Right ventricle myocardium inferior (tissue), 1 donor: ENCODE measurements at places on chromosomes 11 and 22. TPM values are rescaled to one million over a fixed set of nuclear protein-coding genes. Genes with fewer than 3 reads are reported as not detected.
A peak's percentile ranks its signal among the peaks of the same experiment; 100 is the strongest.

DNA sequence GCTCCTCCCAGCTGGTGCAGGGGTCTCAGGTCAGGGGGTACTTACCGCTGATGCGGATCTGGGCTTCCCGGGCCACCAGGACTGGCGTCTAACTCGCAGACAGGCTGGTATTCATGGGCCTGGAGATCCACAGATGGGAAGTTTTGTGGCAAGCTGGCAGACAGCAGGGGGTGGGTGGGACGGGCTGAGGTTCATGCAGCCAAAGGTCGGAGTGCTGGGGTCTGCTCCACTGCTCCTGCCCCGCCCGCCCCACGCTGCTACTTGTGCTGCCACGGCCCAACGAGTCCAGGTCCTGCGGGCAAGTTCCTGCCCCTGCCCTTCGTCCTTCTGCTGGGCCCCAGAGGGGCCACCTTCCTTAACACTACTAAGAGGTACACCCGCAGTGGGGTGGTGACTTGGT is 3.1 kb downstream of the ACY3 start:
- DNase-seq: peak; percentile 60

Gene DENND6B
- 1.7 TPM for total RNA-seq

GRCh38 chr11:26578998-26579661 is 7.1 kb upstream of the MUC15 start:
- DNase-seq: no peak

- DNase-seq: peak; percentile 67
These were observed 72.9 kb upstream of the LMO1 start for GRCh38 chr11:8336356-8337129.

GRCh38 chr11:1181853-1182535 is 24.2 kb downstream of the MUC5AC start:
- DNase-seq: peak; percentile 59

DNA sequence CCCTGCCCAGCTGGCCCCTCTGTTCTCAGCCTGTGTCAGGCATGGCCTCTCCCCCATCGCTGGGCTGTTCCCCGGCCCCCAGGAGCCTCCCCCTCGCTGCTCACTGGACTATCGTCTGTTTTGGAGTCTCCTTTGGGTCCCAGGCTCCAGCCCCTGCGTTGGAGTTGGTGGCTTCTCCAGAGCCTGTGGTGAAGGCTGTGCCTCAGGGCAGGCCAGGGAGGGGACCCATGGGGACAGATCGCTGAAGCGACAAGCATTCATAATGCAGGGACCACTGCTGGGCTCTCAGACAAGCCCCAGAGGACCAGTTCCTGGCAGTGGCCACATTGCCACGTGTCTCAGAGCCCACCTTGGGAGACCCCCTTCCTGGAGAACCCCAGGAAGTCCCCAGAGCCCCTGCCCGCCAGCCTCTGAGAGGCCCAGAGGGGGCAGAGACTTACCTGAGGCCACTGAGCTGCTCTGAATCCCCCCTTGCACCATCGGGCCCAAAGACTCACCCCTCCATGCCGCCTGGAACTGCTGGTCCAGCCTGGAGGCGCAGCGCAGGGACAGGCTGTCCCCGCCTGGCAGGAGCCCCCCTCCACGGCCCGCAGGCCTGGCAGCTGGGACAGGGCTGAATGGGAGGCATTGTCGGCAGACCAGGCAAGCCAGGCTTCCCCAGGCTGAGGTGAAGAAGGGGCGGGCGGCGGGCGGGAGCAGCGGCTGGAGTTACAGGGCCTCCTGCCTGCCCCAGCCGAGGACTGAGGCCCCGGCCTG is at the start of gene CHADL:
Gene CHADL (minus strand): TSS at position 555 of the 756 bp plus-strand sequence. CDS start 50 bp downstream, at position 505.
- no peak for DNase-seq

Gene MS4A7
- total RNA-seq: 14.5 TPM

- no peak for DNase-seq
These were observed 5.3 kb downstream of the CABP2 start for GRCh38 chr11:67517784-67518552.

Gene C1QTNF4
- total RNA-seq: 0.24 TPM

DNA sequence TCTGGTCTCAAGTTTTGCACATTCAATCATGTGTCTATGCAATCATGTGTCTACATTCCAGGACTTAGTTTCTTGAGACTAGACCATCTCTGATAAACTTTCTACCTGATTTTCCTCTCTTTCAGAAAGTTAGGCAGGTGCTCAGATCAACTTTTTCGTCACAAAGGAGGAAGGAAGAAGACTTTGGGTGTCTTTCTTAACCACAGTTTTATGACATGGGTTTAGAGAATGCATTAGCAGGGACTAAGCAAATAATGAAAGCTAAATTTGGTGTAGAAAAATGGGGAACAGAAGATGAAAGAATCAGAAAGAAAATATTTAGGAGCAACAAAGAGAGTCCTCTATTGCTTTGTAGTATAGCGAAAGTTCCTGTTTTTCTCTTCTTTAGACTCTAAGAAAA is 7.7 kb upstream of the GLYATL1B start:
- no peak for DNase-seq
